ENCODE measurements at places on chromosomes 13 and 19. TPM values are rescaled to one million over a fixed set of nuclear protein-coding genes. Genes with fewer than 3 reads are reported as not detected.

Gene ERCC5
- total RNA-seq: 20.3 TPM

- DNase-seq: peak; percentile 59
These were observed 1.1 kb downstream of the LSM14A start for GRCh38 chr19:34173193-34173956.

DNA sequence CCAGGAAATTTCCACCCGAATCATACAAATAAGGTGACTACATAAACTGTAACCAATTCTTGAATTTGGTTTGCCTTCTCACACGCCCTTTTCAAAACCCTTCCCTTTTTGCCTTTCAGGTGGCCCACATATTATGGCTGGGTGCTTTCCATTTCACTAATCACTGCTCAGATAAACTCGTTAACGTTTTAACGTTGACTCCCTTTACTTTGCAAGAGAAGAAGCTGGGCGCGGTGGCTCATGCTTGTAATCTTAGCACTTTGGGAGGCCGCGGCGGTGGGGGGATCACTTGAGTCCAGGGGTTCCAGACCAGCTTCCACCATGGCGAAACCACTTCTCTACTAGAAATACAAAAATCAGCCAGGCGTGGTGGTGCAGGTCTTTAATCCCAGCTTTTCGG, 19.8 kb upstream of the ZNF91 start:
- no peak for DNase-seq

GRCh38 chr19:7636317-7636690, 606 bp upstream of the STXBP2 start:
- no peak for DNase-seq

Data from WTC11 (cell line).